ENCODE measurements at places on chromosomes 12 and 14. TPM values are rescaled to one million over a fixed set of nuclear protein-coding genes. Genes with fewer than 3 reads are reported as not detected.

Gene SPRYD4
- 3.0 TPM for total RNA-seq

Gene DEPDC4
- 0.58 TPM for total RNA-seq

Gene SERPINA10
- total RNA-seq: not detected

Gene TMEM233
- 1.3 TPM for total RNA-seq

Gene SOCS2
- 61.8 TPM for total RNA-seq

Gene CCDC197
- total RNA-seq: not detected

Gene MYO1H
- 0.10 TPM for total RNA-seq

Gene DEGS2
- 0.45 TPM for total RNA-seq

Gene SDSL
- 5.7 TPM for total RNA-seq

Gene TBC1D30
- 5.9 TPM for total RNA-seq

Gene HOXC9
- 0.42 TPM for total RNA-seq

Gene PLD4
- 0.06 TPM for total RNA-seq

Gene INTS13
- 21.8 TPM for total RNA-seq

Gene SELPLG
- total RNA-seq: 15.4 TPM

Gene OR4E2
- total RNA-seq: not detected

Gene PLEKHG7
- not detected for total RNA-seq

Data from mesenteric fat pad (tissue), 1 donor.